ENCODE measurements at places on chromosomes 7 and 10. TPM values are rescaled to one million over a fixed set of nuclear protein-coding genes. Genes with fewer than 3 reads are reported as not detected.

DNA sequence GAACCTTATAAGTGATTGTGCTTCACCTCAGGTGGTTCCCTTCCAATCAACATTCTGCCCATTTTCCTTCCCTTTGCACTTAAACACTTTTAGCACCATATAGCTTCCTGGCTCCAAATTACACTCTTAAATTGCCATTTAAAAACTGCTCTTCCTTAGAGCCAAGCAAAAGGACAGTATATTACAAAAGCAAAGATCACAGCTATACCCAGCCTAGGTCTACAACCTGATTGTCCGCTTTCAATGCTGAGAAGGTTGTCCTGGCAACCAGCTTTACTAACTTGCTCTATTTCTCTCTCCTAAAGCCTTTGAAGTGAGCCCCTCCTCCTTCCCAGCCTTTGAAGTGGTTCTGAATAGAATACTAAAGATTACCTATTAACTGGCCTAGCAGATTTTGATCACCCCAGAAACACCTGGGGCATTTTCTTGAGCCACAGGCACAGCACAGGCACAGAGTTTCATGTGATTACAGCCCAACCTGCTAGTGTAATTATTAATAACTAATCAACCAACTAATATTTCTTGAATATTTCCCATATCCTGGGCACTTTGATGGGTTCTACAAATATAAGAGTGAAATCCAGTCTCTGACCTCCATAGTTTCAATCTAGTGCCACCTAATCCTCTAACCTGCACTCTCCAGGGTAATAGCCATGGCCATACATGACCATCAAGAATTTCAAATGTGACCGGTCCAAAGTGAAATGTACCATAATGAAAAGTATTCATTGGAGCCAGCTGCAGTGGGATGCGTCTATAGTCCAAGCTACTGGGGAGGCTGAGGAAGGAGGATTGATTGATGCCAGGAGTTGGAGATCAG lies 63.6 kb upstream of the TRIM24 start:
- no peaks in the 10 kb centered on the region for H3K27me3 ChIP-seq
- H3K4me3 ChIP-seq: no peak overlapping the region
- peak overlapping the region; percentile 37 for H3K27ac ChIP-seq
- H3K36me3 ChIP-seq: peaks cover 1% of the 10 kb centered on the region

DNA sequence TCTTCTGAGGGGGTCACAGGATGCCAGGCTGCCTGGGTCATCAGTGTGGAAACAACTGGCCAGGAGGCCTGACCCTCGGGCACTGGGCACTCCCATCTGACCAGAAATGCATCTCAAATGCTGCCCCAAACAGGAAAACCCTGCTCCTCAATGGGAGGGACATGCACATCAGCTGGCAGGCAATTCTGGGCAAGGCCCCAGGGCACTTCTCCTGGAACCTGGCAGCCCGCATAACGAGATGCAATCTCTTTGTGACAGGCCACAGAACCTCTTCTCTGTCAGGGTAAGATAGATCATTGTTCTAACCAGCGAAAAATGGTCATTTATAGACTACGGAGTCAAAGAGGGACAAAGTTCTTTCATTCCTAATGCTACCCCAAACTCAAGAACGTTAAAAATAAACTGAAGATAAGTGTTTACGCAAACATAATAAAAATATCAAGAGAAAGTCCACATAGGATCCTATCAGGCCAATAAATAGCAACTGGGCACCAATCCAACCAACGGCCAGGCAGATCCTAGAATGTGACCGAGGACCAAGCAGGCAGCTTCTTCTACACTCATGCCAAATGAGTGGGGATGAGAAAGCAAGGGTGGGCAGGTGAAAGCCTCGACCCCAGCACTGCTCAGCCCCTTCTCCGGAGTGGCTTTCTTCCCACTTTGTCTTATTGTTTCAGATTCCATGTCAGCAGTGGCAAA lies 212.3 kb downstream of the TCERG1L start:
- no peak overlapping the region for H3K27ac ChIP-seq
- H3K4me3 ChIP-seq: no peak overlapping the region
- H3K4me1 ChIP-seq: peaks cover 44% of the 10 kb centered on the region
- H3K27me3 ChIP-seq: no peaks in the 10 kb centered on the region

The SOSTDC1 gene
- total RNA-seq: 13.6 TPM

The FAM24B gene
- total RNA-seq: not detected

The ELOVL3 gene
- 0.27 TPM for total RNA-seq

The TRIM24 gene
- total RNA-seq: 86.6 TPM

DNA sequence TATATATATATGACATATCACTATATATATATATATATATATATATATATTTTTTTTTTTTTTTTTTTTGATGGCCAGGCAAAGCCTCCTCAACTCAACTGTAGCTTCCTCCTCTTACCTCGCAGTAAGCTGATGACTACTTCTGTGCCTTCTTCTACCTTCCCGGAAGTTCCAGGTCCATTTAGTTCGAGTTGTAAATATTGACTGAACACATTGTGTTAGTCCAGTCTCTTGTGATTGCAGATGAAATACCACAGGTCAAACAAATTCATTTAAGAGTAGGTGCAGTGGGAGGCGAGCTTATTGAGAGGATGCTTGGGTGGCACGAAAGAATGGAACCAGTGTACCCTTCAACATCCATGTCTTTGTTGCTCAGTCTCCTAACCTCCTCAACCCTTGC lies 144.6 kb downstream of the ST7 start:
- DNase-seq: no peak
- H3K4me3 ChIP-seq: no peak overlapping the region

The FAM25G gene
- not detected for total RNA-seq

DNA sequence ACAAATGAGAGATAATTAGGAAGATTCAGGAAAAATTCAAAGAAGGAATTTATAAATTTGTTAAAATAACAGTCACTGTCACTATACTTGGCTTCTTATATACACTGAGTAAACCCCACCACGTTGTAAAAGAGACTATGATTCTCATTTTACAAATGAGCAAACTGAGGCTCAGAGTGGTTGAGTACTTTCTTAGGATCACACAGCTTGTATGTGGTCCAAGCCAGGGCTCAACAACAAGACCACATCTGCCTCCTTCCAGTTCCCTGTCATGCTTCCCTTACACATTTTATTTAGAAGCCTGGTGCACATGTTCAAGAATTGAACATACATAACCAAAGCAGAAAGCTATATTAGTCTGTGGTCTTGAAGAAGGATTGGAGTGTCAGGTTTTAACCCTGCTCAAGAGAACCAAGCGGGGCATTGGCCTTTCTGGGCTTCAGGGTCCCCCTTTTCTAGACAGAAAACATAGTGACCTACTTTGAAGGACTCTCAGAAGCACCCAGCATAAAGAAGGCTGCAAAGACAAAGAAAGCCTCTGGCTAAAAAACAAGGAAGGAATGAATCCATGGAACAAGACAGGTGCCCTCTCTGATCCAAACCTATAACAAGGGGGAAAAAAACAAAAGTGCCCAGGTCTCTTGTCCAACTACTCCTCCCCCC lies 846 bp downstream of the MRLN start:
- no peak overlapping the region for H3K4me3 ChIP-seq
- no peak overlapping the region for H3K27ac ChIP-seq
- no peaks in the 10 kb centered on the region for H3K4me1 ChIP-seq
- H3K27me3 ChIP-seq: peaks cover 2% of the 10 kb centered on the region
- H3K36me3 ChIP-seq: no peaks in the 10 kb centered on the region
- DNase-seq: no peak

DNA sequence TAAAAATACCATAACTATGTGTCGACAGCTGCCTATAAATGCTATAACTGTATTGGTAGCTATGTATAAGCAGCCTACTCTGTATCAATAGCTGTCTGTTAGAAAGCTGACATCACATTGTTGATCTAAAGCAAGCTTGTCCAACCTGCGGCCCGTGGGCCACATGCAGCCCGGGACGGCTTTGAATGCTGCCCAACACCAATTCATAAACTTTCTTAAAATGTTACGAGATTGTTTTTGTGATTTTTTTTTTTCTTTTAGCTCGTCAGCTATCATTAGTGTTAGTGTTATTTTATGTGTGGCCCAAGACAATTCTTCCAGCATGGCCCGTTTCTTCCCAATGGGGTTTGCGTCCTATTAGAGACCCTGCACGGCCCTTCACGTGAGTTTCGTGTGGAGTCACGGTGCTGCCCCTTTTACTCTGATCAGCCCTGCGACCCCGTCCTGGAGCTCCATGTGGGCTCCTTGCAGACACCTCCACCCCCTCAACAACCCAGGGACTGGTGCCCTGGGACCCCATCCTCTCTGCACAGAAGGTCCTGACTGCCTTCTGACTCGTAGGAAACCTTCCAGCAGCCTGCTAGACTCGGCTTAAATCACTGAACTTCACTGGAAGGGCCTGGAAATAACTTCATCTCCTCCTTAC lies 4.5 kb upstream of the PRKAR1B start:
- H3K4me3 ChIP-seq: no peak overlapping the region
- H3K36me3 ChIP-seq: peaks cover 11% of the 10 kb centered on the region
- H3K27ac ChIP-seq: no peak overlapping the region
- no peak for DNase-seq
- H3K4me1 ChIP-seq: peaks cover 8% of the 10 kb centered on the region

The IMPDH1 gene
- 41.9 TPM for total RNA-seq

GRCh38 chr7:157432541-157432956 lies 95.7 kb downstream of the DNAJB6 start:
- H3K4me1 ChIP-seq: peaks cover 15% of the 10 kb centered on the region
- no peak for DNase-seq
- H3K36me3 ChIP-seq: no peaks in the 10 kb centered on the region
- peaks cover 9% of the 10 kb centered on the region for H3K27me3 ChIP-seq
- H3K27ac ChIP-seq: peak overlapping the region; percentile 41
- H3K4me3 ChIP-seq: peak overlapping the region; percentile 67

GRCh38 chr7:134425777-134426176 lies 33.1 kb downstream of the AKR1B1 start:
- DNase-seq: no peak
- H3K27me3 ChIP-seq: peaks cover 40% of the 10 kb centered on the region
- no peak overlapping the region for H3K4me3 ChIP-seq
- no peak overlapping the region for H3K27ac ChIP-seq

The PCGF6 gene
- 10.5 TPM for total RNA-seq

The HIF1AN gene
- total RNA-seq: 64.1 TPM

DNA sequence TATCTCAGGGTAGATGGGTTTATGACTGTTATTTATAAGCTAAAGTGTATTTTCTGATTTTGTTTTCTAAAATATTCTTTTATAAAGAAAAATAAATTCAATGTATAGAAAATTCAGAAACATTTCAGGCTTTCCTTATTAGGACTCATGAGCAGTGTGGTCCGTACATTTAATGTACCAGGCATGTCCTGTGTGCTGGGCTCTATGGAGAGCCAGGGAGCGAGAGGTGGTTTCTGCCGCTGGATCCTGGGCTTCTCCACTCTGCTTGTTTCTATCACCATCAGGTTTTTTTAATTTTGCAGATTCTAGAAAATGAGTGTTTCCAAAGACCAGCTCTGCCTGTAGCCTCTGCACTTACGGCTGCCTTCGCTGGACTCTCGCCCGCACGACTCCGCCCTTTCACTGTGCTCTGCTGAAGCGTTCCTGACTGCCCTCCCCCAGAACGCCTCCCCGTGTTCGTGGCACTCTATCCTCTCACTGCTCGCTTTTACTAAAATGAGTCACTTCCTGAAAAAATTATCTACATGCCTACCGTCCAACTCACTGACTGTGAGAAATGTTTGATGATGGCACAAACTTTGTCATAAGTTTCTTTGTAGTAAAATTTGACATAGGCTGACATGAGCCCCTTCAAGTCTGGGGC lies 188.5 kb downstream of the ZMYND11 start:
- H3K27me3 ChIP-seq: no peaks in the 10 kb centered on the region
- no peak for DNase-seq
- peaks cover 2% of the 10 kb centered on the region for H3K4me1 ChIP-seq
- H3K27ac ChIP-seq: peak overlapping the region; percentile 59
- peaks cover 34% of the 10 kb centered on the region for H3K36me3 ChIP-seq
- no peak overlapping the region for H3K4me3 ChIP-seq

The POLR2J2 gene
- total RNA-seq: 10.3 TPM

GRCh38 chr10:124091646-124092249 lies 1.6 kb downstream of the CHST15 start:
- H3K4me3 ChIP-seq: peak overlapping the region; percentile 86
- peaks cover 16% of the 10 kb centered on the region for H3K27me3 ChIP-seq
- H3K4me1 ChIP-seq: peaks cover 41% of the 10 kb centered on the region
- no peak for DNase-seq
- H3K27ac ChIP-seq: peak overlapping the region; percentile 61
- H3K36me3 ChIP-seq: no peaks in the 10 kb centered on the region

DNA sequence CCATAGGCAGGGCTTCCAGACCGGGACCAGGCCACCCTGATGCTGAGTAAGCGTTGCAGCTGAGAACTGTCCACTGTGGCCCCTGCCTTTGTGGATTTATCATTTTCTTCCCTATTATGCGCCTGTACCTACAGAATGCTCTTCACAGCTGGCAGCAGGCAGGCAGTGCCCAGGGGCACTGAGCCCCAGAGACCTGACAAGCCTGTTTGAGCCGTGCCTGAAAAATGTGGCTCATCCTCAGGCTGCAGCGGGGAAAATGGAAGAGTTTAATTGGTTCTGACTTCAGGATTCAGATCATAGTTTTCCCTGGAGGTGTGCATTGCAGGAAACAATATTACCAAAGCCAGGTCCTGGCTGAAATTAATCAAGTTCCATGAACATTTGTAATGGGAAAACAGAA lies 200.2 kb downstream of the ZNF438 start:
- no peak overlapping the region for H3K4me3 ChIP-seq
- no peaks in the 10 kb centered on the region for H3K27me3 ChIP-seq
- H3K27ac ChIP-seq: peak overlapping the region; percentile 64
- H3K4me1 ChIP-seq: peaks cover 71% of the 10 kb centered on the region
- H3K36me3 ChIP-seq: no peaks in the 10 kb centered on the region
- DNase-seq: no peak

DNA sequence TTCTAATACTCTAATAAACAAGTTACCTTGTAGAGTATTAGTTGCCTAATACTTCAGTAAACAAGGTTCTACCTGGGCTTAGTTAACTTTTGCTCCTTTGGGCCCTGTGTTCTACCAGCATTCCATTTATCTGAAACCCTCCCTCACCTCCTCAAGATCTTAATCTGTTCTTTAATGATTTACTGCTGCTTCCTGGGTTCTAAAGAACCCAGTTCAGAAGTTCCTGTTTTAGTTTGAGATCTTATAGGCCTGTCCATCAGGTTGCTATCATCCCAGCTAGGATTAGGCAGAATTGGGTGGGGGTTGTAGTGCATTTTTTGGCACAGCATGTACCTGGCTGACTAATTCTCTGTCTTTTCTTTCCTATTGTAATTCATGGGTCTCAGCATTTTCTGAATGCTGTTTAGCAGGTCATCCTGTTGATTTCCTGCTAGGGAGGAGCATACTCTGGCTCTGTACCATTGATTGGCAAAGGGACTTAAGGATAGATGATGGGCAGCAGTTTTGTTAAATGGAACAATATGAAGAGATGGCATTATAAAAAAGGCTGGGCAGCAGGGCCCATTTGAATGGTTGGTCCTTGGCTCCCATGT lies 53.7 kb upstream of the TMEM248 start:
- H3K36me3 ChIP-seq: peaks cover 12% of the 10 kb centered on the region
- H3K4me3 ChIP-seq: no peak overlapping the region
- no peaks in the 10 kb centered on the region for H3K4me1 ChIP-seq

The MALSU1 gene
- total RNA-seq: 47.1 TPM

The ZNF716 gene
- total RNA-seq: not detected
